ENCODE measurements at places on chromosomes 6 and 20.

- DNase-seq = no peak
Measured at GRCh38 chr6:105302617-105303128, 100.2 kb downstream of the PREP start.

- no peak for DNase-seq
Measured at GRCh38 chr6:162364488-162364887, 363.1 kb downstream of the PRKN start.

GRCh38 chr6:69284176-69284730 is 512.6 kb downstream of the LMBRD1 start:
- DNase-seq = no peak

- DNase-seq = no peak
Measured at GRCh38 chr6:169803271-169803811, 51.9 kb downstream of the ERMARD start.

DNA sequence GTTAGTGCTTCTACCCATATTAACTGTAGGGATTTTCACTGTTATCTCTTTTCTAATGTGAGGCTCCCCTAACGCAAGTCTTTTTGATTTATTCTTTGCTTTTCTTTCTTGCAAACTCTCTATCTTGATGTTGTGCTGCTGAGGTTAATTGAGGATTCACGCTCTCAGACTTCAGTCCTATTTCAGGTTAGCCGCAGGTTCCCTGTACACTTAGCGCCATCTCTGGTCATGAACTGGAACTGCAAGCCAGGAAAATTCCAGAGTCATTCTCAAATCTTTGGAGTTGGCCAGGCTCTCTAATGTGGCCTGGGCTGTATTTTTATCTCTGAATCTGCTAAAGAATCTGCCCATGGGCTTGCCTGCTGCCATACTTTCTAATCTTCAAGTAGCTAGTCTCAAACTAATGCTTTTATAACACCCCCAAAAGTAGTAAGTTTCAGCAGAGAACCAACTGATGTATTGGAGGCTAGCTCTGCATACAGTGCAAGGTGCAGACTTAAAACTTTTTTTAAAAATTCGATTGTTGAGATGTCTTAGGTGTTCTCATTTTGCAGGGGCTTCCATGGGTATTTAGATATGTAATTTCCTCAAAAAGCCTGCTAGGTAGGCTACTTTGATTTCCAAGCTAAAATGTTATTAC is 91.1 kb upstream of the OPRM1 start:
- DNase-seq = no peak

GRCh38 chr20:39785252-39785917 is 823.2 kb downstream of the DHX35 start:
- no peak for DNase-seq

Data from T-helper 9 cell (primary cell).